ENCODE measurements at places on chromosomes 12 and 14. TPM values are rescaled to one million over a fixed set of nuclear protein-coding genes. Genes with fewer than 3 reads are reported as not detected.

DNA sequence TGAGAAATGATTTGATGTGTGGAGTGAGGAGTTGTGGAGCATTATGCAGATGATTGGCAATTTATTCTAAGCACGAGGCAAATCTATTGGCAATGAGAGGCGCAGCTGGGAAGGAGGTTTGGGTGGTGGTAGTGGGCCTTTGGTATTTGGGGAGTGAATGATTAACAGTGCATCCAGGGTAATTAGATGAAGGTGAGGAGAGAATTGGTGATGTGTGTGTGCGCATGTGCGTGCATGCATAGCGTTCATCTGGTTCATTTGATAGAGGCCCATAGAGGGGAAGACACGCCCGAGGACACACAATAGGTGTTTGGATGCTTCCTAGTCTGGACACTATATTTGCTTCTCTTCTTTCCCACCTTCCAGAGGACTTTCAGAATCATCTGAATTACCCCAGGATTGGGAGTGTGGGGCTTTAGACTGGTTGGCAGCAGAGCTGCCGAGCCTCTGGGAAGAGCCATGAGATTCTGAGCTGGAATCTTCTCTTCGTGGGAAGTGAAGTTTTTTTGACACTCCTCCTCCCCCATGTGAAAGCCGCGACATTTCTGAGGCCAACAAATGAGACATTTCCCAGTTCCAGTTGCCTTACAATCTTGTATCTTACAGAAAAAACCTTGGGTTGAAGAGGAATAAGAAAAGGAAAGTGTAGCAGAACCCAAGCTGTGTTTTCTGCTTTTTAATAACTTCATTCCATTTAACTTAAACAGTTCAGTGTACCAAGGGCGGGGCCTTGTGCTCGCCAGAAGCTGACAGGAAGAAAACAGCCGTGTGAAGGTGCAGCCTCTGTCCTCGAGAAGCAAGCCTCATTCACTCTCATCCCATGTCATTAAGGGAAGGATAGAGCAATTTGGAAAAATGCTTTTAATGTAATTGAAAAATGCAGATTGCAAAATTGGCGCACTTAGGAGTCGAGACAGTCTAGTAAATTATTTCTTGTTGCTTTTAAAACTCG is 65.2 kb downstream of the SLC25A47 start:
- DNase-seq: peak; percentile 46

- DNase-seq: peak; percentile 66
Measured at GRCh38 chr14:59055439-59056045, 132.9 kb upstream of the DAAM1 start.

- DNase-seq: no peak
Measured at GRCh38 chr14:83355609-83356008, 1822.0 kb upstream of the SEL1L start.

DNA sequence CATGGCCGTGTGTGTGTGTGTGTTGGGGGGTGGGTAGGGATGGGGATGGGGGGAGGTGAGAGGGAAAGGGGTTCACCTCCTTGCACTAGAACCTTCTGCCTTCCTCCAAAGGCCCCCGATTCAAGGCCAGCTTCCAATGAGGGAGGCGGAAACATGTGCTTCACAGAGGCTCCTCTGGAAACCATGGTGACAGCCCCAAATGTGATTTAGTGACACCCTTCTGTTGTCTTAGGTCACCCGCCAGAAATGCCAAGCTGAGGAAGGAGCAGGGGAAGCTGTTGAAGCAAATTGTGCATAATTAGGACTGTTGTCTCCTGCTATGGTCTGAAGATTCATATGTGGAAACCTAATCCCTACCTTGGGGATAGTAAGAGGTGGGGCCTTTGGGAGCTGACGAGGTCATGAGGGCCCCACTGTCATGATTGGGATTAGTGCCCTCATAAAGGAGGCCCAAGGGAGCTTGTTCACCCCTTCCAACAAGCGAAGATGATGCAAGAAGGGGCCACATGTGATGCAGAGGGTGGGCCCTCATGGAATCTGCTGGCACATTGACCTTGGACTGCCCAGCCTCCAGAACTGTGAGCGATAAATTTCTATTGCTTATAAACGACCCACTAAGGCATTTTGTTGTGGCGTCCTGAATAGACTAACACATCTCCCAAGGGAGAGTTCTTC is 95.2 kb downstream of the AACS start:
- DNase-seq: no peak

DNA sequence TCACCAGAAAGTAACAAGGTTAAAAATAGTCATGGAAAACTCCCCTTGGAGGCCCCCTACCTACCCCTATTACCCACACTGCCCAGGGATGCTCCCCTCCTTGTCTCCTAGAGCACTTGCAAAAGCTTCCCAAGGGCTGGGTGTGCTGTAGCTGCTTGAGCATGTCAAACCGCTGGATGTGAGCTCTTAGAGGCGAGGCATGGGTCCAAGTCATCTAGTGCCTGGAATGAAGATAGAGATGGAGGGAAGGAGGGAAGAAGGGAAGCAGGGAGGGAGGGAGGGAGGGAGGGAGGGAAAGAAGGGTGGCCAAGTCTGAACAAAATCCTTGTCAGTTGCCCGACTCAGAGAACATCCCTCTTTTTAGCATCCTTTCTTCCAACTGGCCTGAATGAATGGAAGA is 43.1 kb downstream of the LTBP2 start:
- DNase-seq: no peak

- DNase-seq: no peak
Measured at GRCh38 chr12:45098766-45099165, 47.9 kb upstream of the DBX2 start.

DNA sequence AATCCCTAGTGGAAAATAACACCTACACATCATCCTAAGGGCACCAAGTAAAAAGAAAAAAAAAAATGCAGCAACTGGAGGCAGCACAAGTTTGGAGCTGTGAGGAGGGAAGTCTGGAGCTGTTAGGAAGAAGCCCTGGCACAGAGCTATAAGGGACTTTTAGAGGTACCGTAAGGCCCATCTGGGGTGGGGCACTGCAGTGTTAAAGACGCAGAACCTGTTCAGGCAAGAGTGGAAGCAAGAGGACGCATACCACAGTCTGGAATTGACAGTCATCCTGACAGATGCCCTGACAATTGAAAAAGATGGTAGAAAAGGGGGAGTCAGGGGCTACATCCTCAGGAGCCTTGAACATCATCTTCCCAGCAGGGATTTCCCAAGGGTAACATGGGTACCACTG is 195.9 kb upstream of the PLEKHG7 start:
- no peak for DNase-seq

DNA sequence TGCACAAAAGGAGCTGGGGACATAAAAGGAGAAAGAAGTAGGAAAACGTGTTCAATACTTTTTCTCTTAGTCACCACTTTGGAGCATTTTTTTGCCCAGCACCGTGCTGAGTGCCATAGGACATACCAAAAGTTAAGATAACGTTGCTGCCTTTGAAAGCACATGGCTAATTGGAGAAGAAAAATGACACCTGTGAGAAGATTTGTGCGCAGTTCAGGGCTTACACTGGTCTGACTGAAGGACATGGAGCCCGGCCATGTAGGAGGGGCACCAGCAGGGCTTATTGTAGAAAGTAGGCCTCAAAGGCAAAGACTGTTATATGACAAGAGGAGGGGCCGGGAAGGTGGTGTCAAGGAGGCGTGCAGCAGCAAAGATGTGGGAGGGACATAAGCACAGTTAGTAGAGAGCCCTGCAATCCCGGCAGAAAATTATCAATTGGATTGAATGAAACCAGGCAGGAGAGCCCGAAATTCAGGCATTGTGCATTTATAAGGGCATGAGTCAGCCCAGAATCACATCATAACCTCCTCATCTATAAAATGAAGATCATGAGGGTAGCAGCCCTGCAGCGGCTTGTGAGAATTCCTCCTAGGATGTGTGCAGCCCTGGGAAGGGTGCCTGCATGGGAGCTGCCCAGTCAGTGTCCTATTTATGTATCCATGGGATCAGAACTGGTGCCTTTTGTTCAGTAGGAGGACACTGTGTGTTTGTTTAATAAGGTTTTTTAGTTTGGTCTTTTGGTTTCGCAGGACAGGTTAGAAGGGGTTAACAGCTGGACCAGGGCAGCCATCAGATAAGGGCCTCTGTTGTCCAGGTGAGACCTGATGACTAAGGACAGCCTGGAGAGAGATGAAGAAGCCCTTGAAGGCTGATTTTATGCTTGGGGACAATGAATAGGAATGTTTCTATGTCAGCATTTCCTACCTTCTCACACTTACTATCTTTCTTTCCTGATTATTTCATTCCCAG is 122.4 kb downstream of the GPR135 start:
- DNase-seq: no peak

DNA sequence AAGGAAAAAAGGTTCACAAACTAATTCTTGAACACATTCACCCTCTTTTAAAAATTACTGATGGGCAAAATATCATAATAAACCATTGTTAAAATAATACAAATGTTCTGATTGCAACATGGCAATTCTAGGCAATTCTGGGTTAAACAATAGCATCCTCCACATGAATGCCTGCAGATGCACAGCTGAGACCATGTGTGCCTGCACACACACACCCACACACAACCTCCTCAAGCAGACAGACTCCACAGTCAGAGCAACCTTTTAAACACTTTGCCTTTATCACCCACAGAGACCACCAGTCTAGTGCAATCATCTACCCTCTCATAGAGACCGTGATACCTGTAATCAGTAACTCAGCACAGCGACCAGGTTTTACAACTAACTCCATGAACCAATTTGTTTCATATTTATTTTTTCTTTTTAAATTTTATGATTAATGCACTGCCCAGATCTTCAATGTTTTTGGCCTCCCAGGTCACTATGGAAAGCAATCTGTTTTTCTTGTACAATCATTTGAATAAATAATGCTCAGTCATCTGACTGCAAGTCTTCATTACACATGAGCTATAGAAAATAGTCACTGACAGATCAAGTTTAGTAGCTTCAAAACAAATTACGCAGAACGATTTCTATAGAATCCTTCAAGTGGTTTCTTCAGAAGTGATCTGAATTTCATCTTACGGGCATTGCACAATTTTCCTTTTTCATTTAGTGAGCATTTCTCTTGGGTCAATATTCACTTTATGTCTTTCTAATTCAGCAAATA is 105.8 kb downstream of the PRKD1 start:
- no peak for DNase-seq

Gene CD4
- total RNA-seq: 1.9 TPM

DNA sequence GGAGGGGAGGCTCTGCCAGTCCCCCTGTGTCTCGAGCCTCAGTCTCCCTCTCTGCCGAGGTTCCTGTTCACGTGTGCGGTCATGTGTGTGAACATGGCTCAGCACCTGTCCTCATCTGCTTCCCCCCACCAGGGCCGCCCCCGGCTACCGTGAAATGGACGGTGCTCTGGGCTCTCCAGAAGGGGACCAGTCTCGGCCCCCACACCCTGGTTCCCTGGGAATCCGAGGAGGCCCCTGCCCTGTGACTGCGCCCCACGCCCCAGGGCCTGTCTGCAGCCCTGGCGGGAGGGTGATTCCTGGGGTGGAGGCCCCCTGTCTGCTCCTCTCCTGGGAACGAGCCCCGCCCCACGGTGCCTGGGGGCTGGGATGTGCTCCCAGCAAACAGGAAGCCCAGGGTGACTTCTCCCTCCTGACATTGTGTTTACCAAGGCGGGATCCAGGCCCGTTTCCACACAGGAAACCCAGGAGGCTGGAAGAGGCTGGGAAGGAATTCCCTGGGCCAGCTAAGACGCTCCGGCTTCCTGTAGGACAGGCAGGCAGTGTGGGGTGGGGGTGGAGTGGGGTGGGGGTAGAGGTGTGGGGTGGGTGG is 46.6 kb downstream of the KIF26A start:
- no peak for DNase-seq

Measured in fibroblast of villous mesenchyme (primary cell).